ENCODE measurements at places on chromosomes 1 and 21.

- no peak for DNase-seq
Measured at GRCh38 chr1:196366817-196367495, 241.3 kb downstream of the KCNT2 start.

DNA sequence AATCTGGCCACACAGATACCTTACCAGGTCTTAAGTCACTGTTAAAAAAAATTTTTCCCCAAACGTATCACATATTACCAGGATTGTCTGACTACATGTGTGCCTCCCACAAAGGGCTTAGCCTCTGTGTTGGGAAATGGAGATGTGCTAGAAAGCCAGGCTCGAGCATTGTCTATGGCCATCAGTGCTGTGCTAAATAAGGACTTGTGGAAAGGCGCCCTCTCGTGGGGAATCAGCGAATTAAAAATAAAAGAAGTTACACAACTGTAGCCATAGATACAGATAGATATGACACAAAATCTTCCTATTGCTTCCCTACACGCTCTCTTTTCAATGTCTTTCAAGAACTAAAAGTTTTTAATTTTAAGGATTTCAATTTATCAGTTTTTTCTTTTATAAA, 47.5 kb upstream of the CRNN start:
- peak; percentile 93 for DNase-seq

GRCh38 chr1:188941986-188942385, 1535.7 kb downstream of the BRINP3 start:
- no peak for DNase-seq

- peak; percentile 60 for DNase-seq
Measured at GRCh38 chr1:87024936-87025540, 110.6 kb downstream of the HS2ST1 start.

GRCh38 chr1:246178717-246179311, 328.3 kb downstream of the SMYD3 start:
- no peak for DNase-seq

DNA sequence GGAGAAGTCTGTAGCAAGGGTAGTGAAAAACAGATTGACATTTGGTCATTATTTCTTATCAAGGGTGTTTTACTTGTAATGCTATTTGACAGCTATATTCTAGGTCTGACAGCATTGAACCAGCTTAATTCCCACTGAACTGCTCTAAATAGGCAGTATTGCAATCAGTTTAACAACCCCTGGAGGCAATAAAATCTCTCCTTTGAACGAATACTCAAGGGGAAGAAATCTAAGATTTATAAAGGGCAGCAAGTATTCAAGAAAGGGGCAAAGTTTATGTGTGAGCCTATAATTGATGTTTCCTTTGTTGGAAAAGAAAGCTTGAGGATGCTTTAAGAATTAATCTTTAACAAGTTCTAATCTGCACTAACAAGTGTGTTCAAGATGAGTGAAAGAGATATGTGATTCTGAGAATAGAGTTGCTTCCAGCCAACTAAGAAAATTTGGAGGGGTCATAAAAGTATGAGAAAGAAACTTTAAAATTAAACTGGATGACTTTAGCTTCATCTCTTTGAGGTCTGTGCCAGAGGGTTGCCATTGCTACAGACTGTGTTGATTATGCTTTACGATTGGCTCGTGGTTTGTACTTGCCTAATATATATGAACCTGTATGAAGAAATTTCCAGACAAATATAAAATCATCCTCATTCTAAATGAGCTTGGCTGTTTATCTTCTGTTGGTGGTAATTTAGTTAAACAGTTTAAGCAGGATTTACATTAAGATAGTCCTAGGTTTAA, 72.5 kb downstream of the ZNF326 start:
- DNase-seq: no peak

GRCh38 chr1:1797731-1798341, 19.6 kb upstream of the NADK start:
- no peak for DNase-seq

DNA sequence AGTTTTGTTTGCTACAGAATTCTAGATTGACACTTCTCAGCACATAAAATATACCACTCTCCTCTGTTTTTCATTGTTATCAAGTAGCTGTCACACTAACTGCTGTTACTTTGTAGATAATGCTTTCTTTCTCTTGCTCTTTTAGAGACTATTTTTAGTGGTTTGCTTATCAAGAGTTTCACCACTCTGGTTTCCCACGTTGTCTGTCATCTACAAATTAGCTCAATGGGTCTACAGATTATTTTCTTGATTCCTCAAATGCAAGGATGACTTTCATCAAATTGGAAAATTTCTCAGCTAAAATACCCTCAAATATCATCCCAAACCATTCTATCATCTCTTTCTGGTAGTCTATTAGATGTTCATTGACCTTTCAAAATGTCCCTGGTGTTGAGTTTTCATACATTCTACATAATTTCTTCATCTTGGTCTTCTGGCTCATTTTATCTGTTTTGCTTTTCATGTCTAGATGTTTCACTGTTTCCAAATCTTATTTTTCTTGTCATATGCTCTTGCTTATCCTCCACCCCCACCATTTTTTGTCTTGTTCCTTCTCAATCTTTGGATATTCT, 122.5 kb downstream of the TRIM33 start:
- no peak for DNase-seq

DNA sequence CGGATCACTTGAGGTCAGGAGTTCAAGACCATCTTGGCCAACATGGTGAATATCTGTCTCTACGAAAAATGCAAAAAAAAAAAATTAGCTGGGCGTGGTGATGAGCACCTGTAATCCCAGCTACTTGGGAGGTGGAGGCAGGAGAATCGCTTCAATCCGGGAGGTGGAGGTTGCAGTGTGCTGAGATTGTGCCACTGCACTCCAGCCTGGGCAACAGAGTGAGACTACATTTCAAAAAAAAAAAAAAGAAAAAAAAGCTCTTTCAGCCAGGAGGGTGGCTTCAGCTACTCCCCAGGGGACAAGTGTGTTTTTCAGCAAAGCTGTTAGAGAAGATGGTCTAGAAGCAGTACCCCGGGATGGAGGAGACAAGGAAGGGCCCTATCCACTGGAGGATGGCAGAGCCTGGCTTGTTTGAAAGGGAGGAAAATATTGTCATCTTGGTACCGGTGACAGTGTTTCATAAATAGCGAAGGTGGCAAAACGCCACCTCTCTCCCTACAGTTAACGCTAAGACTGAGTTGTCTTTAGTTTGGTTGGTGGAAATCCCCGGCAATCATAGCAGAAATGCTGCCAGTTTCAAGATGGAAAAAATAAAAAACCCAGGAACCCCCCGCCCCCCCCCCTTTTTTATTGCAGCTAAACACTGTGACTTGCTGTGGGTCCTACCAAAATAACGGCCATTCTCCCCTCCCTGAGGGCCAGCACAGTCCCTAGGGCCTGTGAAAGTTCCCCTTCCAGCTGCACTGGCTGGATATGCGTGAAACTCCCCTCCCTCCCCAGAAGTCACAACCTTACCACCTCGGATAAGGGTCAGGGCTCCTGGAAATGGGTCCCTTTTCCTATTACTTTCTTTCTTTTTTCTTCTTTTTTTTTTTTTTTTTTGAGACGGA, 3.5 kb downstream of the PIK3CD start:
- no peak for DNase-seq

GRCh38 chr1:208892147-208892546, 648.0 kb upstream of the PLXNA2 start:
- no peak for DNase-seq

DNA sequence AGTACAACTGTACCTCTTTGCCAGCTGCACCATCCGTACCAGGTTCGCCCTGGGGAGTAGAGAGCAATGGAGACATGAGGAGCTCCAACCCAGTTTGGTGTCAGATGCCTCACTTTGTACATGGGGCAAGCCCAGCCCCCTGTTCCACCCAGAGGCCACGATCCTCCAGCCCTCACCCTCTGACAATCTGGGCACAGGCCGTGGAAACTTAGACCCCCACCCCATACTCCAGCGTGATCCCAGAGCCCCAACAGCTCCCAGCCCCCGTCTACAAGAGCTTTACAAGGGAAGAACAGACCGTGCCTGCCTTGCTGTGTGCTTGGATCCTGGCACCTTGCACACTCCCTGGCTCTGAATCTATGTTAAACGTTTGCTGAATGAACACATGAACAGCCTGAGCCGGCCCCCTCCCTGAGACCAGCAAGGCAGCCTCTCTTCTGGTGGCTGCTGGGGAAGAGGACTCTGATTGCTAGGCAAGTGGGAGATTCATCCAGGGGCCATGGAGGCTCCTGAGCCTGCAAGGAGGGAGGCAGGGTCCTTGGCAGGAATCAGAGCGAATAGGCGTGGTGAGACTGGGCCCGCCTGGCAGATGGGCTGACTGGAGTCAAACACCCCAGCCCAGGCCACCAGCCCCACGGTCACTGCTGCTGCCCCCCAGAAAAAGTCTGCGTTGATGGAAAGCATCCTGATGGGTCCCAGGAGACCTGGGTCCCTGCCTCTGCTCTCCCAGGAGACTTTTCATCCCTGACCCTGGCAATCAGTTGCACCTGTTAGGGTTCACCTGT, 12.5 kb upstream of the PEF1 start:
- no peak for DNase-seq

DNA sequence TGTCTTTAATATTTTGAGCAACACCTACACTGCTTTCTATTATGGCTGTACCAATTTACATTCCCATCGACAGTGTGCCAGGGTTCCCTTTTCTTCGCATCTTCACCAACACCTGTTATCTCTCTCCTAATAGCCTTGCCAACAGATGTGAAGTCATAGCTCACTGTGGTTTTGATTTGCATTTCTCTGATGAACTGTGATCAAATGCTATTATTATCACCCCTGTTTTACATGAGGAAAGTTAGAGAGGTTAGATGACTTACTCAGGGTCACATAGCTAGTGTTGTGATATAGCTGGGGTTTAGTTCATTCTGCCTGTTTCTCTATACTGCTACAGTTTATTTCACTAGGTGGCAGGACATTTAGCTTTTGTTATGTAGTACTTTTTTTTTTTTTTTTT, 204.1 kb downstream of the FMN2 start:
- no peak for DNase-seq

- DNase-seq: no peak
Measured at GRCh38 chr1:205792481-205792881, 17.2 kb upstream of the RAB29 start.

- no peak for DNase-seq
Measured at GRCh38 chr1:22778862-22779520, 68.4 kb downstream of the EPHB2 start.

DNA sequence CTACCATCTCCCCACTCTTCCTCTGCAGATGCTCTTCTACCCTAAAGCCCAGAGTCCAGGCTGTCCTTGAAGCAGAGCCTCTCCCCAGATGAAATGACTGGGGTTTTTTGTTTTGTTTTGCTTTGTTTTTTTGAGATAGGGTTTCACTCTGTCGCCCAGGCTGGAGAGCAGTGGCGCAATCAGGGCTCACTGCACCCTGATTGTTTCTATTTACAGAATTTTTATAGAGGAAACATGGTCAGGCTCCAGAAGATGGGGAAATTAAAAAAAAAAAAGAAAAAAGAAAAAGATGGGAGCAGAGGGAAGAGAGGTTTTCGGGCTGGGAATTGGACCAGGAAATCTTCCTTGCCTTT, 43.7 kb upstream of the ZNF281 start:
- DNase-seq: no peak

- DNase-seq: no peak
Measured at GRCh38 chr1:70941563-70941962, 106.1 kb downstream of the PTGER3 start.

- DNase-seq: no peak
Measured at GRCh38 chr1:21894034-21894881, 42.9 kb downstream of the HSPG2 start.

GRCh38 chr1:208988811-208989222, 594.7 kb upstream of the CAMK1G start:
- DNase-seq: peak; percentile 8

DNA sequence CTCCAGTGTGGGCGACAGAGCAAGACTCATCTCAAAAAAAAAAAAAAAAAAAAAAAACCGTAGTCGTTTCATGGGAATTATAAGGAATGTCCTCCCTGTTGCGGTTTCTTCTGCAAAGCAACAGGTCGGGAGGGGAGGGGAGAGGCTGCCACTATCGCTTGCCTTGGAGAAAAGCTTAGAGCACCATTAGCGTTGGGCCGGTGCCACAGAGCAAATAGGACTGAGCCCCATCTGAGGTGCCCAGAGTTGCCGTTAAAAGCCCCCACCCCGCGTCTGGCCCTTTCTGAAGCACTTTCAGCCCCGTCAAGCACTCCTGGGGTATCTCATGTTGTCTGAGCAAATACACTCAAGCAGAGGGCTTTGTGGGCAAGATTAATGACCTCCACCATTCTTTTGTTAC, 2.2 kb downstream of the RIPPLY3 start:
- DNase-seq: no peak

DNA sequence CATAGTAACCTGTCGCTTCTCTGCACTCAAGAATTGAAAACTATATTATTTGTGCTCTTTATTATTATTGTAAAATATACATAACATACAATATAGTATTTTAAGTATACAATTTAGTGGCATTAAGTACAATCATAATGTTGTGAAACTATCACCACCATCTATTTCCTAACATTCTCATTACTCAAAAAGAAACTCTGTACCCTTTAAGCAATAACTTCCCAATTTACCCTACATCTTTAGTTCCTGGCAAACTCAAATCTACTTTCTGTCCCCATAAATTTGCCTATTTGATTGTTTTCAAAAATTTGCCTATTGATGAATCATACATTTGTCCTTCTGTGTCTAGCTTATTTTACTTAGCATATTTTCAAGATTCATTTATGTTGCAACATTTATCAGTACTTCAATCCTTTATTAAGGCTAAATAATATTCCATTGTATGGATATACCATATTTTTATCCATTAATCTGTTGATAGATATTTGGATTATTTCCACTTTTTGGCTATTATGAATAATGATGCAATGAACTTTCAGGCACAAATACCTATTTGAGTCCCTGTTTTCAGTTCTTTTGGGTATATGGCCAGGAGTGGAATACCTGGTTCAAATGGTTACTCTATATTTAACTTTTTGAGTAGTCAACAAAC, 99.6 kb upstream of the DMRTA2 start:
- no peak for DNase-seq

DNA sequence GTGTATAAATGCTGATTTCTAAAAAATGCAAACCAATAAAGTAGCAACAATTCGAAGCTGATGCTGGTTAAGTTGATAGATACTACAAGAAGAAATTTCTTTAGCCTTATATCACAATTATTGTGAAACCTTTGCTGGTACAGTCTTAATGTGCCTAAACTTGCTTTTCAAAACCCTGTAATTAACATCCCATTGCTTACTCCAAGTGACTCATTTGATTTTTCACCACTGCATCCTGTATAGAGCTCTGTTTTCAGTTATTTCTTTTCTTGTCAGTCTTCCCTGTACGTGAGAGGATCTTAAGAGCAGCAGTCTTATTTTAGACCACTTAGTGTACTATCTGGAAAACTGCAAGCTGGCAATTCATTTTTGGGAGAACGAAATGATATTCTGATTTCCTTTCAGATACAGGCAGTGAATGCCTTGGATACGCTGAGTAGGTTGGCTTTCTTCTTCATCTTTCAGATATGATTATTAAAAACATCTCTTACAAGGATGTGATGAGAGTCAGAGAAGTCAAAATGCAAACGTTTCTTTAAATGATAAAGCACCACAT, 210.3 kb downstream of the KCTD3 start:
- no peak for DNase-seq

- DNase-seq: no peak
Measured at GRCh38 chr1:224882264-224882663, 47.2 kb upstream of the DNAH14 start.

All from SK-MEL-5 (cell line).